ENCODE measurements at places on chromosomes 12 and 14.

GRCh38 chr12:7121324-7121723 lies 7.4 kb downstream of the RBP5 start:
- DNase-seq = no peak

DNA sequence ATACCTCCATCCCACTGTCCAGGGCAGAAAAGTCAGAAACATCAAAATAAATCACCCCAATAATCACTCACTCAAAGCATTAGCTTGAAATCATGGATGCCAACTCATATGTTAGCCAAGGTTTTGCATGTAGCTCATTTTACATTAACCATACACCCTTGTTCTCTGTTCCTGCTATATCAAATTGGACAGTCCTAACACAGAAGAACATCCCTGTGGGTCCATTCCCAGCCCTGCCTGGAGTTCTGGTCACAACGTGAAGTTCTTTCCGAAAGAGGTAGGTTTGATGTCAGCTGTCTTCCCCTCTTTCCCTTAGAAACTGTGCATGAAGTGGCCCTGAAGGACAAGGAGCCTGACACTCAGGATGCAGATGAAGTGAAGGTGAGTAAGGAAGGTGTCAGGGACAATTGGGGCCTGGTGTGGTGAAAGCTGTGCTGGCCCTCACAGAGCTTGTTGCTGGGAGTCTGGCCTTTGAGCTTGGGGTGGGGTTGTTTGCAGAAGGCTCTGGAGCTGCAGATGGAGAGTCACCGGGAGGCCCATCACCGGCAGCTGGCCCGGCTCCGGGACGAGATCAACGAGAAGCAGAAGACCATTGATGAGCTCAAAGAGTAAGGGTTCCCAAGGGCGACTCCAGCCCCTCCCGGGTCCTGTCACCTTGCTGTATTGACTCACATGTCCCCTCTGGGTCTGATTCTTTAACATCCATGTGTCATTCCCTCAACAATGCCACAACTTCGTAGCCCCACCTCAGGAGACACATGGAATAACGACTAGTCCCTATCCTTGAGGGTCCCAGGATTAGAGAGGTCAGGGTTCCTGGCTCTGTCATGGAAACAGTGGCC lies 15.0 kb upstream of the PIP4K2C start:
- no peak for DNase-seq

DNA sequence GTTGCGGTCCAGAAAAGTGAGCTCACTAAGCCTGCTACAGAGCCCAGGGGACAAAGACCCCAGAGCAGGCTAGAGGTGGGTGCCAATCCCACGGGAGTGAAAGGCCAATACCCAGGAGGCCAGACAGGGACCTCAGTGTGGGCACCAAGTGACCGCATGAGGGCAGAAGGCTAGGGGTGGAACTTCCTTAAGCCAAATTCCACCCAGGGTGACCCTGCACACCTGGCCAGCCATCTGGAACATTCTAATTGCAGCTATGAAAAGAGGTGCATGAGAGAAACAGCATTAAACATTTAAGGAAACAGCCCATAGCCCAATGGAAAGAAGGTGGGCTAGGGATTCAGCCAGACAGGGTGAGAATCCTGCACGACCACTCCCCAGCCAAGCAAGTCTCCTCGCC lies 19.4 kb downstream of the GLTP start:
- DNase-seq = no peak

DNA sequence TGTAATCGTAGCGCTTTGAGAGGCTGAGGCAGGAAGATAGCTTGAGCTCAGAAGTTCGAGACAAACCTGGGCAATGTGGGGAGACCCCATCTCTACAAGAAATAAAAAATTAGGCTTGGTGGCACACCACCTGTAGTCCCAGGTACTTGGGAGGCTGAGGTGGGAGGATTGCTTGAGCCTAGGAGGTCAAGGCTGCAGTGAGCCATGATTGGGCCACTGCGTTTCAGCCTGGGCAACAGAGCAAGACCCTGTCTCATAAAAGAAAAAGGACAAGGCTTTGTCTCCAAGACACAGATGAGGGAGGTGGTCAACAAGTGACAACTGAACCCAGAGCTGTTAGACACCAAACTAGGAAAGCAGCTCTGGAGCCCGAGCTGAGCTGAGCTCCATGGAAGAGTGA lies 14.5 kb upstream of the TAMALIN start:
- DNase-seq = no peak

DNA sequence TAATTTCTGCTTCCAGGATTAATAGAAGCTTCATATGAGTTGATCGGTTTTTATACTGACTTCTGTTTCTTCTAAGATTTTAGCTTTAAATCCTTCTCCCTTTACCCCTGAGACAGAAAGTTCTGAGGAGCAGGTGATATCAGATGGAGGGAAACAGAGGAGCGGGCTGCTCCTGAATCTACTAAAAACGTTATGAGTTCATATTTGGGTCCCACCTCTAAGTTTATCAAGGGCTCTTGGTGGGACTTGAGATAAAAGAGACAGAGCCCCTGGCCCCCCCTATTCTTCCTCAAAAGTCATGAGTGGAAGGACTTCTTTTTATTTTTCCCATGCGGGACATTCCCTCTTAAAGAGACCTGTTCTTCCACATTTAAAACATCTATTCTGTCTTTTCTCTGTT lies 23.8 kb downstream of the CLEC2A start:
- DNase-seq = no peak

DNA sequence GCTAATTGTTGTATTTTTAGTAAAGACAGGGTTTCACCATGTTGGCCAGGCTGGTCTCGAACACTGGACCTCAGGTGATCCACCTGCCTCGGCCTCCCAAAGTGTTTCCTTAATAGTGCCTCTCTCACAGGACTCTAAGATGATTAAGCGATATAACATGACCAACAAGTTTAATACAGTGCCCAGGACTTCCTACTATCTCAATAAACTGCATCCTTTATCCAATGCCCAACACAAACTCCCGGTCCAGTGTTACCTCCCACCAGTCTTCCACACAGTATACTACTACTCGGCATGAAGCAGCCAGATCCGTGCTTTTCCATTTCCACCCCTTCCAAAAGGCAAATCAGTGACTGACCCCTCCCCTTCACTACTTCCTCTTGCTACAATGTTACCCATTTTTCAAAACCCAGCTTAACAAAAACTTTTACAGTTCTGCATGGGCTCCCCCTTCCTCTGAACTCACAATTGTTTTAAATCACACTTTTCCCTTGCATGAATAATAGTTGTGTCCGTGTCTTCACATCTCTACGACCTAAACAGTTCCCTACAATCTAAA lies 900 bp downstream of the NOP2 start:
- DNase-seq = no peak

- DNase-seq = no peak
These were observed 196.1 kb downstream of the BCL11B start for GRCh38 chr14:99075771-99076375.

DNA sequence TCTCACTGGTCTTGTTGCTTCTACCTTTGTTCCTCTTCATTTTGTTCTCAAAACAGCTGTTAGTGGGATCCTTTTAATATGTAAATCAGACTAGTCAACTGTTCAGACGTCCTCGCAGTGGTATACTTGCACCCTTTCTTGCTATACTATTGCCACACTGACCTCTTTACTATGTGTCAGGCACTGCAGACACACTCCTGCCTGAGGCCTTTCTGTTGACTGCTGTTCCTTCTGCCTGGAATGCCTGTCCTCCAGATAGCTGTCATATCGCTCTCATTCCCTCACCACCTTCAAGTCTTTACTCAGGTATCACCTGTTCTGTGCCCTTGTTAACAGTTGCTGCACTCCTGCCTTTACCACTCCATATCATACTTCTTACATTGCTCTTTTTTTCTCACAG lies 90.0 kb upstream of the TMEM263 start:
- DNase-seq = no peak

DNA sequence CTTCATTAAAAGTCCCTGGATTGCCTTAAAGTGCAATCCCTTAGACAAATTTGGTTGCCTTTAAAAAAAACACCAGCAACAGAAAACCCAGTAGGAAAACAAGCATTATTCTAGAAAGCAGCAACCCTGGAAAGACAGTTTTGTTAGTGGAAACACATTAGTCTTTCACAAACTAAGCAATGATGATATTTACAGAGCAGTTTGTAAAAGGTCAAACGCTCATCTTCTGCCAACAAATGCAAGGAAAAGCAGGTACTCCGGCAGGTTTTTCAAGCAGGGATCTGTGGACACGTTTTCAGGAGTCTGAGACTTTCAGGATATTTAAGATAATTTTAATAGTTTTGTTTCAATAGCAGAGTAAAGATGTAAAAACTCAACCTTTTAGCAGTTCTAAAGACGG lies 202.2 kb downstream of the EXOC5 start:
- DNase-seq = no peak

DNA sequence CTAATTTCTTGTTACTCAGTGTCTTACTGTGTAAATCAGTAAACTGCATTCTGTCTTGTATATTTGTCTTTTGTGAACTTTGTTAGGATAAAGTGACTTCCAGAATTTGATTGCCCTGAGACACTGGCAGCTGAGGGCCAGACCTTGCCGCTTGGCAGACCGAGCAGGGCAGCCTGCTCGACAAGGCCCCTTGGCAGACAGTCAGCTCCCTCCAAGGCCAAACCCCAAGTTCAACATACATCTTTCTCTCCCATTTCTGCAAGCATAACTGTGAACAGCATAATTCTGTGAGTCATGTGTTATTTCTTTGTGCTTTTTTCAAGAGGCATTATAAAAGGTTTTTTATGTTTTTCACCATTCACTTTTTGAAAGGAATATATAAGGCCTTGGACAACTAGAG lies 39.2 kb upstream of the BMAL2 start:
- no peak for DNase-seq

- DNase-seq = no peak
These were observed 7.4 kb upstream of the TEX22 start for GRCh38 chr14:105390849-105391500.

GRCh38 chr12:30416631-30417030 lies 279.0 kb downstream of the IPO8 start:
- DNase-seq = no peak

- no peak for DNase-seq
These were observed 19.6 kb downstream of the PELI2 start for GRCh38 chr14:56137849-56138248.

GRCh38 chr14:56248442-56248841 lies 130.2 kb downstream of the PELI2 start:
- no peak for DNase-seq

DNA sequence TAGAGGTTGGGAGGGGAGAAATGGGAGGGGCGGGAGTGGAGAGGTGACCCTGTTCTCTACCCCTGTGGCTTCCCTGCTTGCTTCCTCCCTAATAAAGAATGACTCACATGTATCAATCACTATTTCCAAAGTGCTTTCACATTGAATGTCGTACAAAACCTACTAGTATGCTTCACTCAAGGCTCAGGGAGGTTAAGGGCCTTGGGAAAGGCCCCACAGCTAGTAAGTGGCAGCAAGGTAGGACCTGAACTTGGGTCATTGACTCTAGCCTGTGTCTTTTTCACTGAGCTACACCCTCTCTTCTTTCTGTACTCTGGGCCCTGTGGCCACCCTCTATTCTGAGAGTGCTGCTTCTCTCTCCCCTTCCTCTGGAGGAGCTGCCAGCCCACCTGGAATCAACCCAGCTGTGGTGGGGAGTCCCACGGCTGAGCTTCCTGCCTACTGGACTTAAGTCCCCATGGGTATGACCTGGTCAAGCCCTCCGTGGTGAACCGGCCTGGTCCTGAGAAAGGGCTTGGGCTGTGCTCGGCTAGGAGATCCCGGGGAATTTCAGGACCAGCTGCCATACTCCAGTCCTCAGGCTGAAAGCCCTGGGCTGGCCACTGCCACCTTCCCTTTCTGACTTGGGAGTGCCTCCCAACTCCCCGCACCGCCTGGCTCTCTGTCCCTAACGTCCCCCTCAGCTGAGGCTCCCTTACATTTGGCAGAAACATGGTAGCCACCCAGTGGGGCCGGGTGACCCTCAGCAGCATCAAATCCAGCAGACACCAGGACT lies 13.0 kb downstream of the SLC48A1 start:
- DNase-seq = no peak

DNA sequence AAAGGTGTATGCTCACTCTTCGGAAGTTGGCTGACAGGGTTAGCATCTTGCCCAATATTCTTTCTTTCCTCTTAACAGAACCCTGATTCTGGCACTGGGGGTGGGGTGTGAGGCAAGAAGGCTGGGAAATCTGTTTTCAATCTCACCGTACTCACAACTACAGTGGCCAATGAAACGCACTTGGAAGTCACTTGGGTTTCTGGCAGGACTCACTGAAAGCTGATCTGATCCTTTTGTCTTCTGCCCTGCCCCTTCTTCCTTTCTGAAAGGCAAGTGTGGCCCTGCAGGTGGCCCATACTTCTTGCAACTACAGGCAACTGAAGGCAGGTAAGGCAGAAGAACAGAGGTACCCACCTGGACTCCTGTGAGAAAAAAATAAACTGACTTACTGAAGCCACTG lies 106.9 kb downstream of the STXBP6 start:
- DNase-seq = no peak

DNA sequence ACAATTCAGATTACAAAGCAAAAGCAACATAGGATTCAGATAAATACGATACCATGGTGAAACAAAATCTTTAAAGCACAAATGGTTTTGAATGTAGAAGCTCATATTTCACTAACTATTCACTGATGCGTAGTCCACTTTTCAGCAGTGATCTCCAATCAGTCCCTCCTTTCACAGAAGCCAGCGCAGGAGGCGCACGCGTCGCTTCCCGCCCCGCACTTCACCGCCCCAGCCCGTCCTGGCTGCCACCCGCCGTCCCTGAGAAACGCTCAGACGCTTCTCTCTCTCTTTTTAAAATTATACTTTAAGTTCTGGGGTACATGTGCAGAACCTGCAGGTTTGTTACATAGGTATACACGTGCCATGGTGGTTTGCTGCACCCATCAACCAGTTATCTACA lies 19.8 kb upstream of the CHFR start:
- no peak for DNase-seq

- no peak for DNase-seq
These were observed 923 bp downstream of the STAT2 start for GRCh38 chr12:56358836-56359532.

DNA sequence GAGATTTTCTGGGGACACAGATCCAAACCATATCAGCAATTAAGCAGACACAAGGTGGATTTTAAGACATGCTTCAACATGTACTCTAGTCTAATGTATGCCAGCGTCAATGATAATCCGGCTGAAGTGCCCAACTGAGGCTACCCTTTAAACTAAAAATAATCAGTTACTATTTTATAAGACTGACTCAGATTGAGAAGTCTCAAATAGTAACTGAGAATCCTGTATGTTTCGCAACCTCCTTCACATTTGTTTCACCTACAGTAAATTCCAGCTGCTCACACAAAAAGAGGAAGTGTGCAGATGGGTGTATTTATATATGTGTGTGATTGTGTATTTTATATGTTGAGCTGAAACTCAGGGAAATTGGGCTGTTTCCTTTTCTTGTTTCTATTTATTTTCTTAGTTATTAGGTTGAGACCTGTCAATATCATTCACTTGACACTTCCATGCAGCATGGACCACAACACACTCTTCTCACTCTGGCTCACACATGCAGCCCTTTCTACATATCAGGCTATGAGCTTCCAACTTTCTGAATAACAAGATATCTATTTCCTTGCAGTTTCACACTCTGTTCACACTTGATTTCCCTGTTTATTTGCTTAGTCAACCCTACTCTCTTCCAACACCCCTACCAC lies 1224.9 kb upstream of the TMEM132C start:
- DNase-seq = no peak

Data from stimulated activated CD8-positive, alpha-beta memory T cell treated with anti-CD3 and anti-CD28 coated beads, Interleukin-2, amount 100 ng/mL, for 1 hour (primary cell).